Memory B cell (primary cell): ENCODE measurements at places on chromosomes 1 and 21.

DNA sequence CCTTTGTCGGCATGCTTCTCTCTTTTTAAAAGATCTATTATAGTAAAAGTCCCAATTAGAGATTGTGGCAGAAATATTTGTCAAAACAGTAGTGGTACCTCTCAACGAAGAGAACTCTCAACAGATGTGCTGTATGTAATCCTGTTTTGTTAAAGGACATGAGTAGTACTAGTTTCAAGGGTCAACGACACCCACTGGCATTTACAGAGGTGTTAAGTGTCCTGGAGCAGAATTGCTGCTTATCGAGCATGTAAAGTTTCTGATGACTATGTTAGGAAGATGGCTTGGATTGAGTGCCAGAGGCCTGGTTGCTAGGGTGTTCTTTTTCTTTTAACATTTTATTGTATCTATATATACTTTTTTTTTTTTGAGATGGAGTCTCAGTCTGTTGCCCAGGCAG lies 27.1 kb downstream of the CELF3 start:
- no peaks in the 10 kb centered on the region for H3K27me3 ChIP-seq
- no peak overlapping the region for H3K27ac ChIP-seq
- no peak overlapping the region for H3K4me3 ChIP-seq
- DNase-seq: no peak

DNA sequence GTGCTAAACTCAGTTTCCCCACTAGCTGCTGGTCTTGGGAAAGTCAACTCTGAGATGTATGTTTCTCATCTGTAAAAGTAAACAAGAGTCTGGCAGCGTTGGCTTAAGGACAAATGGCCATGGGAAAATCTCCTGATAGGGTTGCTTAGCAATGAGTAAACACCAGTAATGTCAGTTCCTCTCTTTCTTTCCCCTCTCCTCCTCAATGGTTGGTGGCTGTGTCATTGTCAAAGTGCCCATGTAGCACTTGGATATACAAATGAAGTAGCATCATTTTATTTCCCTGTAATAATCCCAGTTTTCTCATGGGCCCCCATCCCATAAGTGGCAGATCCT lies 2.2 kb upstream of the FYB2 start:
- H3K27me3 ChIP-seq: peaks cover 18% of the 10 kb centered on the region
- no peak for DNase-seq
- no peaks in the 10 kb centered on the region for H3K4me1 ChIP-seq
- H3K27ac ChIP-seq: no peak overlapping the region
- no peaks in the 10 kb centered on the region for H3K36me3 ChIP-seq

- DNase-seq: no peak
- peaks cover 12% of the 10 kb centered on the region for H3K27me3 ChIP-seq
- no peaks in the 10 kb centered on the region for H3K4me1 ChIP-seq
These were observed 8.3 kb downstream of the TNR start for GRCh38 chr1:175735144-175735543.

DNA sequence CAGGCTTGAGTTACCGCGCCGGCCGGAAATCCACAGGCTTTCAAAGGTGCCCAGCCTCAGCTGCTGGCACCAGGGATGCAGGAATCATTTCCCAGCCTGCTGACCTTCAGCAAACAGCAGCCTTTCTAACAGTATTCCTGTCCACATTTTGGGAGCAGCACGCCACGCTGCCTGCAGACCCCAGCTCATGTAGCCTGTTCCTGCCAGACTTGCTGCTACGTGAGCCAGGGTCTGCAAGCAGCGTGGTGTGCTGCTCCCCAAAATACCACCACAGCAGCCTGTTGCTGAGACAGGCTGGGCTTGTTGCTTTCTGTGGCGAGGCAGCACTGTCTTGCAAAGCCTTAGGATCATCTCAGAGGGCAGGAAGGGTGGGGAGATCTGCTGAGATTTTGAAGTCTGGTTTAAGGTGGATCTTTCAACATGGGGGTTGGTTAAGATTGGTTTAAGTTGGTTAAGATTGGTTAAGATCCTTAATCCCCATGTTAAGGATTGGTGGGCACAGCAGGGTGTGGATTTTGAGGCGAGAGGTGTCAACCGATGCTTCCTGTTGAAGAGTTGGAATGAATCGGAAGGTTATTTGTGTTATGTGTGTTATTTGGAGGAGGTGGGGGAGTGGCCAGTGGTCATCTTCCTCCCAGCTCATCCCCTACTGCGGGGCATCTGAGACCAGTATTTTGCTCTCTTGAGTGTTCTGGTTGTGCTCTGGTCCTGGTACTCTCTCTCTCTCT lies 12.9 kb downstream of the FAAH start:
- DNase-seq: no peak
- peaks cover 5% of the 10 kb centered on the region for H3K36me3 ChIP-seq
- H3K4me3 ChIP-seq: no peak overlapping the region
- peaks cover 2% of the 10 kb centered on the region for H3K27me3 ChIP-seq
- H3K4me1 ChIP-seq: no peaks in the 10 kb centered on the region

GRCh38 chr1:30740251-30741238 lies 17.0 kb downstream of the LAPTM5 start:
- H3K36me3 ChIP-seq: peaks cover 48% of the 10 kb centered on the region
- peak overlapping the region; percentile 97 for H3K27ac ChIP-seq
- peaks cover 55% of the 10 kb centered on the region for H3K4me1 ChIP-seq

DNA sequence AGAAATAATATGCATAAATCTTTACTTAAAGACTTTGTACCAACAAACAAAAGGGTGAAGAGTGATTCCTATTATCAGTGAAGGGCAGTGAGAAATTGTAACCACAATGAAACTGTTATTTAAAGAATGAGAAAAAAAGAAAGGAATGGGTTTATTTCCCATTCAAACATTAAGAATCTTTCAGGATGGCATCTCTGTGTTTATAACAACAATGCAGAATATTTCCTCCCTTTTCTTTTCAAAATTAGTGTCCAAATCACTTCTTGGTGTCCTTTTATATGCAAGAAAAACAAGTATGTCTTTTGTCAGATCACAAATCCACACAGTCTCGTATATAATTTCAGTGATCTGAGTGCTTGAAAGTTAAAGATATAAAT lies 61.2 kb downstream of the PTPRC start:
- H3K27me3 ChIP-seq: no peaks in the 10 kb centered on the region
- H3K27ac ChIP-seq: peak overlapping the region; percentile 65
- H3K4me1 ChIP-seq: peaks cover 36% of the 10 kb centered on the region

DNA sequence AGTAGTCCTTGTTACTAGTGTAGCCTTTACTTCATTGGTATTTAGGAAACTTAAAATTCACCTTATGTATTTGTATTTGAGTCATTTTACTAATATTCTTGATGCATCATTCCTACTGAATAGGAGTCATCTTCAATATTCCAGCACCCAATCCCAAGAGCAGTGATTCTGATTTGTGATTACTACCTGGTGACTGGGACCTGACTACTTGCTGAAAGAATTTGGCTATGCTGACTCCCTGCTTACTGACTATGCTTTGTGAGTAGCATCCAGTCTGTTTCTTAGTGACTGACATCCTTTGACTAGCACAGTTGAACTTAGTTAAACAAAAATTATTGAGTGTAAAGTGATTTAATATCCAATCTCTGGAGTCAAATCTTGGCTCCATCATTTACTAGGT lies 129.9 kb upstream of the NEGR1 start:
- no peak overlapping the region for H3K27ac ChIP-seq
- H3K27me3 ChIP-seq: no peaks in the 10 kb centered on the region
- no peaks in the 10 kb centered on the region for H3K4me1 ChIP-seq
- no peak overlapping the region for H3K4me3 ChIP-seq

GRCh38 chr1:119327094-119327449 lies 41.5 kb upstream of the HAO2 start:
- peaks cover 10% of the 10 kb centered on the region for H3K4me1 ChIP-seq
- H3K27me3 ChIP-seq: peaks cover 5% of the 10 kb centered on the region
- H3K27ac ChIP-seq: peak overlapping the region; percentile 64
- H3K4me3 ChIP-seq: peak overlapping the region; percentile 86
- DNase-seq: no peak
- H3K36me3 ChIP-seq: no peaks in the 10 kb centered on the region

DNA sequence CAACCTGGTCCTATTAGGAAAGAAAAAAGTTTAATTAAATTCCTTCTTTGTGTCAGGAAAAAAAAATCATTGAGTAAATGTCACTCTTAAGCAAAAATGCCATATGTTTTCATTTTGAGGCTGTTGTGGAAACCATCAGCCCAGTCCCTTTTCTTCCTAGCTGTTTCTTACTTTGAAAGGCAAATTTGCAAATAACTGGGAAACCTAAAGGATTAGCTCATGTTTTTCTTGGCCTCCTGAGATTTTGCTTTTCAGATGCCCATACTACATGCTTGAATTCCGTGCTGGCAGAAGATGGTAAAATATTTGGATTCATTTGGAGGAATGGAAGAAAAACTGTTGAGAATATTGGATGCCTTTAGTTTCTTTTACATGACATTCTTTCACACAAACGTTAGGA lies 182.1 kb upstream of the ADAMTS5 start:
- no peaks in the 10 kb centered on the region for H3K4me1 ChIP-seq
- no peak for DNase-seq
- no peak overlapping the region for H3K27ac ChIP-seq
- no peaks in the 10 kb centered on the region for H3K36me3 ChIP-seq

DNA sequence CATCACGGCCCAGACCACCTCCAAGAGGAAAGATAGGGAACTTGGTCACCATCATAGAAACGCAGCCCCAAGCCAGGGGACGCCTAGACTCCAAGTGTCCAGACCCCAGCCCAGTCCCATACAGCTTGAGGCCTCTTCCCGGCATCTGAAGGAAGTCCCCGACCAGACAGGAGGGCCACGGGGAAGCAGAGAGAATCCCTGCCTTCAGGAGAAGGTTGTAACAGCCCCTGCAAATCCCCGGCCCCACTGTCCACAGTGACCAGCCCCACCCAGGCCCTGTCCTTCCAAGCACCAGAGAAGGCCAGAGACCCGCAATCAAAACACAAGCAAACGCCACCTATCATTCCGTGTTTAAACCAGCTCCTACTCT lies 1.7 kb downstream of the SLC19A1 start:
- no peak for DNase-seq
- H3K36me3 ChIP-seq: no peaks in the 10 kb centered on the region
- peaks cover 10% of the 10 kb centered on the region for H3K4me1 ChIP-seq
- peak overlapping the region; percentile 38 for H3K27ac ChIP-seq
- H3K4me3 ChIP-seq: peak overlapping the region; percentile 84

DNA sequence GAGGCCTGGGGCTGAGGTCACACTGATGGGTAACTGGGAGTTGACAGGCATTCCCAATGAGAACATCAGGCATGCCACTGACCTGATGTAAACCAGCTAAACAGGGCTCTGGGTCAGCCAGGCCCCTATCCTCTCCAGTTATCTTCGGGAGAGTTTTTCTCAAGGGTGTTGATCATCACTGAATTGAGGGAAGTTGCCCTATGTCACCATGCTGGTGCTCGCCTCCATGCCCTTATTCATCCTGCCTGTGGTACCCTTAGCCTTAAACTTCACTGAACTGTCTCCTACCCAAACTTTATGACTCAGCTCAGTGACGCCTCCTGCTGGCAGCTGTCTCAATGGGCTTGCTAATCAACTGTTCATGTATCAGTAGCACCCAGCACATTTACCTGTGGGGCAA lies 80.7 kb upstream of the TNR start:
- no peak overlapping the region for H3K27ac ChIP-seq
- H3K4me1 ChIP-seq: no peaks in the 10 kb centered on the region
- DNase-seq: no peak
- peaks cover 4% of the 10 kb centered on the region for H3K36me3 ChIP-seq

GRCh38 chr1:30597711-30598110 lies 125.7 kb downstream of the MATN1 start:
- peaks cover 14% of the 10 kb centered on the region for H3K27me3 ChIP-seq
- H3K36me3 ChIP-seq: no peaks in the 10 kb centered on the region
- no peaks in the 10 kb centered on the region for H3K4me1 ChIP-seq

DNA sequence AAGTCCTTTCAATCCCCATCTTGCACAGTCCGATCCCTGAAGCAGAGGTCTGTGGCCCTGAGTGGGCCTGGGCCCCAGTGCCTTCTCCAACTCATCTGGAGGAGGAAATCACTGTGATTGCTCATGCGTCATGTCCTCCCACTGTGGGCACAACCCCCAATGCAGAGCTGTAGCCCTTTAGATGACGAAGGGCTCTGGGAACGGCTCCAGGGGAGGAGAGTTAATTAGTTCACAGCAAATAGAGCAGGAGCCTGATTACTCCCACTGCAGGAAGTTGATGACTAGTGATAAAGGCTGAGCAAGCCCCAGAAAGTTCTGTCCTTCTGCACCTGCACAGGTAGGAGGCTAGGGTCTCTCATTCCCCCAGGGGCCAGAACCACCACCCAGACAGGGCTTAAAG lies 111.5 kb downstream of the CCDC185 start:
- H3K27me3 ChIP-seq: peaks cover 7% of the 10 kb centered on the region
- H3K27ac ChIP-seq: no peak overlapping the region
- H3K4me3 ChIP-seq: no peak overlapping the region
- DNase-seq: no peak
- no peaks in the 10 kb centered on the region for H3K36me3 ChIP-seq
- H3K4me1 ChIP-seq: no peaks in the 10 kb centered on the region

GRCh38 chr1:206709772-206710459 lies 25.2 kb downstream of the MAPKAPK2 start:
- H3K27ac ChIP-seq: peak overlapping the region; percentile 35
- peaks cover 6% of the 10 kb centered on the region for H3K36me3 ChIP-seq
- H3K4me1 ChIP-seq: peaks cover 63% of the 10 kb centered on the region
- H3K4me3 ChIP-seq: no peak overlapping the region
- H3K27me3 ChIP-seq: no peaks in the 10 kb centered on the region

DNA sequence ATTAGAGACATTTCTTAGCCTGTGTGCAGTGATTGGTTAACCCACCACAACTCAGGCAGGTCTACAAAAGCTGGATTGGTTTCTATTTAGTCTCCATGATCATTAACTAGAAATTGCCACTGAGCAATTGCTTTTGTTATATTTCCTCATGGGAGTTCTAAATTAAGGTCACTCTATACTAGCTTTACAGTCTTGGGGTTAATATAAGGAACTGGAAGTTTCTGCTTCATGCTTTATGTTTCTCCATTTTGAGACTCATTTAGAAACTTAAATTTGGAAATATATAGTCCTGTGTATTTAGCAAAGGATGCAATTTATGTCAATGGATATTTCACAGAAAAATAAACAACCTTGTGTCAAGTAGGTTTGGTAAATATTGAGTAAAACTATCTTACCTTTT lies 137.5 kb downstream of the HLX start:
- H3K36me3 ChIP-seq: peaks cover 3% of the 10 kb centered on the region
- no peak overlapping the region for H3K4me3 ChIP-seq
- H3K27ac ChIP-seq: no peak overlapping the region

DNA sequence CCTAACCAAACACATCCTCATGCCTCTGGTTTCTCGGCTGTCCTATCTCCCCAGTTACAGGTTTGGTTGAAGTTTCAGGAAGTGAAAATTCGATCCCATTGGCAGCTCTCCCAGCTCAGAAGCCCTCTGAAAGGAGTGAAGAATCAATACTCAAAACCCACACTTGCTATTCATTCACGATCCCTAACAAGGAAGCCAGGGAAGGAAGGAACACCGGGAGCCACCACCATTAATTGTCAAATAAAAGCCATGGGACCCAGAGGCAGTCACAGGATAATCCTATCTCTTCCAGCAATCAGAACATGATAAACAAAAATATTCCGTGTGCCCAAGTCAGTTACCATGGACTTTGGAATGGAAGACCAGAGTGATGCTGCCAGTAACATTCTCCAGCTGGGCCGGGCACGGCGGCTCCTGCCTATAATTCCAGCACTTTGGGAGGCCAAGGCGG lies 7.0 kb downstream of the TMPRSS2 start:
- no peaks in the 10 kb centered on the region for H3K4me1 ChIP-seq
- peaks cover 14% of the 10 kb centered on the region for H3K27me3 ChIP-seq
- no peak for DNase-seq
- no peak overlapping the region for H3K4me3 ChIP-seq
- no peak overlapping the region for H3K27ac ChIP-seq
